ENCODE measurements at places on chromosomes 5 and 9.

- peak; percentile 6 for DNase-seq
Observed at GRCh38 chr9:113998525-113999255, 79.4 kb downstream of the AMBP start.

GRCh38 chr9:133108794-133109641, 12.0 kb downstream of the RALGDS start:
- DNase-seq, result no peak

- DNase-seq, result peak; percentile 25
Observed at GRCh38 chr5:11143456-11144267, 382.6 kb upstream of the DAP start.

- no peak for DNase-seq
Observed at GRCh38 chr9:133638711-133639110, 2.5 kb downstream of the DBH start.

GRCh38 chr9:85224729-85225128, 517.0 kb downstream of the AGTPBP1 start:
- peak; percentile 87 for DNase-seq

GRCh38 chr5:72658761-72659540, 151.7 kb upstream of the ZNF366 start:
- DNase-seq, result no peak

DNA sequence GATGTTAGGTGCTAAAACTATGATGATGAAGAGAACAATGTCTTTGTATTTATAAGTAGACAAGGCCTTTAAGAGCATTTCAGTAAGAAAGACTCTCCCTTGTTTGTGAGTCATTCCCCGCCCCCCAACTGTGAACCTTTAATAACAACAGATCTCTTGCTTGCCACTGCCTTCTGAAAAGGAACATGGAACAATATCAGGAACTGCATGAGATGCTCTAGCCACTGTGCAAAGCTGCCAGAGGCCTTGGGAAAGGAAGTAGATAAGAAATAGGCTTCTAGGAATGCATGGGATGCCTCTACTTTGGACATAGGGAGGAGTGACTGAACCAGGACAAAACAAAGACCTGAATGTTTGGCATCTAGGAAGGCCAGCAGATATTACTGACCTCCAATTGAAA, 296.1 kb upstream of the MPDZ start:
- DNase-seq, result no peak

GRCh38 chr5:176530983-176531901, 6.0 kb downstream of the RNF44 start:
- DNase-seq, result no peak

- no peak for DNase-seq
Observed at GRCh38 chr5:90689064-90689463, 130.5 kb downstream of the ADGRV1 start.

- DNase-seq, result no peak
Observed at GRCh38 chr9:130842545-130842944, 7.5 kb downstream of the ABL1 start.

GRCh38 chr5:143302341-143303045, 101.0 kb downstream of the NR3C1 start:
- peak; percentile 34 for DNase-seq

GRCh38 chr5:109455598-109456096, 45.9 kb upstream of the PJA2 start:
- peak; percentile 99 for DNase-seq

- no peak for DNase-seq
Observed at GRCh38 chr5:107184871-107185270, 485.9 kb downstream of the EFNA5 start.

DNA sequence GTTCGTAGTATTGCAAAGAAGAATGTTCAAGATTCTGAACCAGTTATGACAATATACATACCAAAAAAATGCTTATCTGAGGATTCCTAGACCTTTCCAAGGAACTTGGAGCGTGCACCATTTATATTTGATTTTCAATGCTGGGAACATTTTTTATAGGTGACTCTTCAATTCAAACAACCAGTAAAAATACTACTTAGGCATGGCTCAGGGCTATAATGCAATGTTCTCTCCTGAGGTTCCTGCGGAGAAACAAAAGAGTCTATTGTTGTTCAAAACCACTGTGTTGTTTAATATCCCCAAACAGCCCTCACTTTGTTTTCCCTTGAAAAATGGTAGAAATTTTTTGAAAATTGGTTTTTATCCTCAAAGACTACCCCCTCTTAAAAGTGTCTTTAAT, 335.7 kb upstream of the IZUMO3 start:
- no peak for DNase-seq

GRCh38 chr9:71681708-71682272, 86.5 kb downstream of the CEMIP2 start:
- peak; percentile 78 for DNase-seq

GRCh38 chr9:133733421-133733795, 4.7 kb downstream of the SARDH start:
- no peak for DNase-seq

GRCh38 chr9:113497051-113497450, 33.5 kb downstream of the RGS3 start:
- no peak for DNase-seq

- no peak for DNase-seq
Observed at GRCh38 chr5:140327589-140327988, 18.8 kb downstream of the HBEGF start.

GRCh38 chr5:41600731-41601130, 90.3 kb upstream of the PLCXD3 start:
- DNase-seq, result no peak

GRCh38 chr5:135072387-135073281, 38.6 kb upstream of the PITX1 start:
- DNase-seq, result no peak

DNA sequence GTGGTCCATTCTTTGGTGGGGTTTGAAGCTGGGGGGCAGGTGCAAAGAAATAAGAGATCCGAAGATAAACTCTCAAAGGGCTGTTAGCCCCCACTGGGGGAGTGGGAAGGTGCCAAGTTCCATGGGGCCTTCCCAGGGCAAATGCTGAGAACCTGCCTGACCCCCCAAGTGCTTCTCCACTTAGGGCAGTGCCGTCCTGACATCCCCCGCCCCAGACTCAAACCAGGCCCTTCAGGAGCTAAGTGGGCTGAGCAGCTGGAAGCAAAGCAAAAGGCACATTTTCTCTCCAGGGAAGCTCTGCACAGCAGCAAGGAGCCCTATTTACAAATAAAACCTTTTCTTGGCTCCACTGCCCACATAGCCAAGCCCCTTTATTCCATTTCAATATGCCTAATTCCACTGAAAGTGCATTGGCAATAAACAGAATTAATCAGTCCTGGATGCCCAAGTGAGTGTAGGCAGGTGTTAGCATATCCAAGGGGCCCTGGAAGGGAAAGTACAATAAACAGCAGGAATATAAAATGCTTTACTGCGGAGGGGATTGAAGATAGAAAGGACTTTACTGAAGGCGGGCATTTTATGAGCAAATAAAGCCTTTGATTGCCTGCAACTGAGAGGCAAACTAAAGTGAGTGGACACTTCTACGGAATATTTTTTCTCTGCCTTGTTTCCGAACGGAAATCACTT, 44.6 kb downstream of the WHRN start:
- no peak for DNase-seq

DNA sequence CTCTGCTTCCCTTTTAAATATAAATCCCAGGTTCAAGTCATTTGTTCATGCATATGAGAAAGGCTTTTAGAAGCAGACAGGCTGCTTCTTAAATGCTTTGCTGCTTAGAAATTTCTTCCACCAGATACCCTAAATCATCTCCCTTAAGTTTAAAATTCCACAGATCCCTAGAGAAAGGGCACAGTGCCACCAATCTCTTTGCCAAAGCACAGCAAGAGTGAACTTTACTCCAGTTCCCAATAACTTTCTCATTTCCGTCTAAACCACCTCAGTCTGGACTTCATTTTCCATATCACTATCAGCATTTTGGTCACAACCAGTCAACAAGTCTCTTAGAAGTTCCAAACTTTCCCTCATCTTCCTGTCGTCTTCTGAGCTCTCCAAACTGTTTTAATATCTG, 679.8 kb upstream of the FTMT start:
- DNase-seq, result no peak

DNA sequence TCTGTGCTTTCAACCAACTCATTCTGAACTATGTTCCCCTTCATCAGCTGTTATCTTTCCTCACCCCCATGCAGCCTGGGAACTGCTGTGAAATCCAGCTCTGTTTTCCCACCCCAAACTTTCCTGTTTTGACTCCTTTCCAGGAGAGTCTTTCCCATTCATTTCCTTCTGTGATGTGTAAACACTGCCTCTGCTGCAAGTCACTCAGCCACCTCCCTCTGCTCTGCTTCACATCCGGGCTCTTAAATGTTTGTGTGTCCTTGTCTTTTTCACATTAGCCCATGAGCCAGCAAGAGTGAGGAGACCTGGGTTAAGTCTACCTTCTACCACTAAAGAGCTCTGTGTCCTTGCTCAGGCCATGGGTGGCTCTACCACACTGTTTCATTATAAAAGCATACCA, 137.5 kb downstream of the ICE1 start:
- no peak for DNase-seq

GRCh38 chr5:179577286-179577960, 27.1 kb downstream of the RUFY1 start:
- DNase-seq, result no peak

DNA sequence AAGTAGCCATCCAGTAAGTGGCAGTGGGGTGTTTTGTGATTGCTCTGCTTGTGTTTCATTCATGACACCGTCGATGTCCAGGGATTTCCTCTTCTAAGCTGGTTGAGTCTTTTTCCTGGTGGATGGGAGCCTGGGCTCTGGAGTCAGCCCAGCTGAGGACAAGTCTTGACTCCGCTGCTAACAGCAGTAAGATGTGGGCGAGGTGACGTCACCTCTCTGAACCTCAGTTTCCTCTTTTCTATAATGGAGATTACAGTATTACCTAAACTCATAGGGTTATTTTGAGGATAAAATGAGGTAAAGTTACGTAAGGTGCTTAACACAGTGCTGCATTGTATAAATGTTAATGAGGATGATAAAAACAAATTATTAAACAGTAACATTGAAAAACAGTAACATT, 21.3 kb downstream of the FGF1 start:
- DNase-seq, result no peak

DNA sequence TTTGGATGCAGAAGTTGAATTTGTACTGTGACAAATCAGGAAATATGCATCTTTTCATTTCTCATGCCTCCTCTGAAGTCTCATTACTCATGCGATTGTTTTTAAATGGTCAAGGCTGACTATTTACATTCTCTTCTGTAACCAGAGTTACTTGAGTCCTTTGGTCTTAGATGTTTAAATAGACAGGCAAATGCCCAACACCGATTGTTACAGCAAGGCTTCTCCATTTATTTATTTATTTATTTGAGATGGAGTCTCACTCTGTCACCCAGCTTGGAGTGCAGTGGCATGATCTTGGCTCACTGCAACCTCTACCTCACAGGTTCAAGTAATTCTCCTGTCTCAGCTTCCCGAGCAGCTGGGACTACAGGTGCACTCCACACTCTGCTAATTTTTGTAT, 72.7 kb upstream of the SLC28A3 start:
- DNase-seq, result no peak

DNA sequence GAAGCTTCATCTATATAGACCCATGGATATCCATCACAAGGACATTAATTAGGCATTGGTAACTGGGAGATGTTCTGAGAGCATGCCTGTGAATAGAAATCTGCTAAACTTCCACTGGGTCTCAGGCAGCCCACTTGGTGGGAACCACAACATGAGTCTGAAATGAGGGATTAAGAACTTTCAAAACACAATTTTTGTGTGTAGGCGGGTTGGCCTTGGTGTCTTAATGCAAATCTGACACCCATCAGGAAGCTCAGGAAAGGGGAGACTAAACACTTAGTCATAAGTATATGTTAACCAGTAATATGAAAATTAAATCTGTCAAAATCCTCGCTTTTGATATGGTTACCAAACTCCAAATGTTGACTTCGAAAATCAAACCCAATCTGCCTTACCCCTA, 113.2 kb downstream of the FANCC start:
- DNase-seq, result no peak

GRCh38 chr5:141760193-141760592, 78.2 kb upstream of the ARAP3 start:
- DNase-seq, result peak; percentile 14

- no peak for DNase-seq
Observed at GRCh38 chr5:170419643-170420042, 30.5 kb upstream of the KCNMB1 start.

GRCh38 chr9:110059461-110059860, 148.5 kb downstream of the C9orf152 start:
- DNase-seq, result no peak

DNA sequence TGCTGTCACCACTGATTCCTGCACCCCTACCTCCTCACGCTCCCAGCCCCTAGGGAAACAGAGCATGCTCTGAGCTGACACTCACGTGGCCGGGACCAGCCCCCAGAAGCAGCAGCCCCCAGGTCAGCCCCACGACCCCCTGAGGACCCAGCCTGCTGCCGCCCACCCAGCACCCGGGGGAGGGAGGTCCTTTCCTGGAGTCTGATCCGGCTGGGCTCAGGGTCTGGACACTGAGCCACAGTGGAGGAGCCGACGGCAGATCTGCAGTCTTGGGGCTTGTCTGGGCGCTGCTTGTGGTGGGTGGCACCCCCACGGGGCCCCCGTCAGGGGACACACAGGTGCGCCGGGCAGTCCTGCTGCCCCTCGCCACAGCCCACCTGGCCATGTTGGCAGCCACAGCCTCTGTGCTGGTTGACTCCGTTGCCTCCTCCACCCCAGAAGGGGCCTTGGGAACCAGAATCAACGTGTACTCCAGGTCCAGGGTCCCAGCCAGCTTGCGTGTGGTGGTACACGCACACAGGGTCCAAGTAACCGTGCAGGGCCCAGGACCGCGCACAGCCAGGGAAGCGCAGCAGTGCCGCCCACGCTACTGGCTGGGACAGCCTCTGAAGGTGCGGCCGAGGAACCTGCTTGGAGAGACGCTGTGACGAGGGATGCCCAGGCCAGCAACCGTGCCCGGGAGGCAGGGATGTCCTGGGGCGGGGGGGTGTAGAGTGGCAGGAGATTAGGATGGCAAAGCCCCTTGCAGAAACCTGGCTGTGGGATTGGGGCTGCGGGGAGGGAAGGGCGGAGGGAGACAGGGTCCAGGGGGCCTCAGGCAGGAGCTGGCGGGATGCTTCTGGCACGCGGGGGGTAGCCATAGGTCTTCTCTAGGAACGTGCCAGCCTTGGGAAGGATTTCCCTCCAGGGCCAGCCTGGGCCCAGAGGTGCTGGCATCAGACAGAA, 3.5 kb downstream of the DNLZ start:
- no peak for DNase-seq

DNA sequence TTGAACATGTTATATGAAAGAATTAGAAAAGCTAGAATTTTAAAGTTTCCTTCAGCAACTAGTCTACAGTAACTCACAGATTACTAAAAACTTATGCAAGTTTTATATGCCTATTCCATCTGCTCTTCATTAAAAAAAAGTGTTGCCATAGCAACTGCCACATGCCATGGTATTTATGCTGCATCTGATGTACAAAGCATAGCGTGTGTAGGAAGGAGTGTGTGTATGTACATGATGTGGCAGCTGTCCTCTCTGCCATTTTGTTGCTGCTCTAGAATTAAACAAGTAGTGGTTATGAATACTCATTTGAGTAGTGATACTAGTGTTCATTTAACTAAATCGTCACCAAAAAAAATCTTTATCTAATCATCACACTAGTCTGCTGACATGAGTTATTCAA, 593.5 kb downstream of the CETN3 start:
- DNase-seq, result no peak
